ENCODE measurements at places on chromosomes 2 and 18.

DNA sequence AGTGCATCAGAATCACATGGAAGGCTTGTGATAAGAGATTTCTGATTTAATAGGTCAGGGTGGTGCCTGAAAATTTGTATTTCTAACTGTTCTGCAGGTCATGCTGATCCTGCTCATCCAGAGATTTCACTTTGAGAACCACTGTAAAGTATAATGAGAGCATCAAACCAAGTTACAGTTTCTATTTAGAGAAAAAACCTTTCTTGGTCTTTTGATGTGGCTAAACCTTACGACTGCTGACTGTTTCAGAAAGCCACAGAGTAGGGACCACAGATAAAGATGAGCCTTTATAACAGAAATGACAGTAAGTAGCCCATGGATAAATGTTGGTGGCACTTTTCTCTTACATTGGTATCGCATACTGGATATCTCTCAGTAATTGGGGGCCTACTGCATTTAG is 109.4 kb upstream of the FANCL start:
- DNase-seq = peak; percentile 77

DNA sequence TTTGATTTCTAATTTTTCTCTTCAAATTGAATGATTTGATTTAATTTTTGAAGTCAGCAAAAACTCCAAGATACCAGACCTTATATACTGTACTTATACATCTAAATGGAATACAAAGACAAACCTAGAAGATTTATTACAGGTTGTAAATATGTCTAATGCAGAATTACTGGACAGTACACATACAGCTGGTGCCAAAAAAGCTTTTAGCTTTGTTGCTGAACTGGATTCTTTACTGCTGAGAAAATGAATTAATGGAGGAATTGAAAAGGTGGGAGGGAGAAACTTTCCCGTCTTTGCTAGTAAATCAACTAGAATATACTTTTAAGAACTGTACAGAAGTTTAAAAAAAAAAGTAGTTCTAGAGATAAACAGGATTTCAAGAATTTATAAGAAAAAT is 17.5 kb downstream of the C1D start:
- DNase-seq = no peak

DNA sequence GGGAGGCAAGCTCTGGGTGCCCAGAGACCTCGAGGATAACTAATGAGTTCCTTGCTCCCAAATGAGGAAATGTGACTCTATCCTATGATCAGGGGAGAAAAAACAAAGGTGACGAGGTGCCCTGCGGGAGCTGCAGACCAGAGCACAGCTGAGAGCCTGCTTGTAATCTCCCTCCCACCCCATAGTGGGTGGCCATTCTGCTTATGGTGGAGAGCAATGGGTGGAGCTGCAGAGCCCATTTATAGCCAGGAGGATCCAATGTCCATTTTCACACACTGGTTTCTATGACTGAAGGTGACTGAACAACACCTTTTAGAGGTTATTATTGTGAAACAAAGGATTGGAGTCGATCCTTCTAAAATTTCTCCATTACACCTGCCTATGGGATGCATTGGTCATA is 153.3 kb downstream of the COL6A3 start:
- DNase-seq = no peak

DNA sequence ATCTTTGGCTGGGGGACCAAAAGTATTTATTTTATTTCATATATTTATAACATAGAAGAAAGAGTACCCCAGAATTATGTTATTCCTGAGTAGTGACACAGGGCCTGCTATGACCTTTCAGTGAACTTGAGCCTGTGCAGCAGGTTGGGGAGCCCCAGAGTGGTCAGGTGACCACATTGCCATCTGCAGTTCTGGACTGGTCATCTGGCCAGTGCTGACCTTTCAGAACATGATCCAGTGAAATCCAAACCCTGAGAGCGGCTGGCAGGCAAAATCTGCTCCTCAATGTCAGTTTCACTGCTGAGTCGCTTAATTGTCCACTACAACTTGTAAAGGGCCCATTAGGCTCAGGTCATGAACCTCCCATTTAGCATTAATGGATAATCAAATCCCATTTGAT is 336.7 kb upstream of the KCNH7 start:
- no peak for DNase-seq

DNA sequence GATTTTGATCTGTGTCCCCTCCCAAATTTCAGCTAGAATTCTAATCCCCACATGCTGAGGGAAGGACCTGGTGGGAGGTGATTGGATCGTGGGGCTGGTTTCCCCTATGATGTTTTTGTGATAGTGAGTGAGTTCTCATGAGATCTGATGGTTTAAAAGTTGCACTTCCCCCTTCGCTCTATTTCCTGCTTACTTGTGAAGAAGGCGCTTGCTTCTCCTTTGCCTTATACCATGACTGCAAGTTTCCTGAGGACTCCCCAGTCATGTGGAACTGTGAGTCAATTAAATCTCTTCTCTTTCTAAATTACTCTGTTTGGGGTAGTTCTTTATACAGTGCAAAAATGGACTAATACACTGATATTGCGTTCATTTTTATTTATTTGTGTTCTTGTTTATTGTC is 636.8 kb upstream of the LINC00305 start:
- no peak for DNase-seq

GRCh38 chr2:85132397-85132796 is 795 bp upstream of the TCF7L1 start:
- no peak for DNase-seq

GRCh38 chr2:222884805-222885424 is 24.1 kb downstream of the ACSL3 start:
- no peak for DNase-seq

- DNase-seq = no peak
These were observed 981 bp downstream of the MRPL53 start for GRCh38 chr2:74471332-74472065.

DNA sequence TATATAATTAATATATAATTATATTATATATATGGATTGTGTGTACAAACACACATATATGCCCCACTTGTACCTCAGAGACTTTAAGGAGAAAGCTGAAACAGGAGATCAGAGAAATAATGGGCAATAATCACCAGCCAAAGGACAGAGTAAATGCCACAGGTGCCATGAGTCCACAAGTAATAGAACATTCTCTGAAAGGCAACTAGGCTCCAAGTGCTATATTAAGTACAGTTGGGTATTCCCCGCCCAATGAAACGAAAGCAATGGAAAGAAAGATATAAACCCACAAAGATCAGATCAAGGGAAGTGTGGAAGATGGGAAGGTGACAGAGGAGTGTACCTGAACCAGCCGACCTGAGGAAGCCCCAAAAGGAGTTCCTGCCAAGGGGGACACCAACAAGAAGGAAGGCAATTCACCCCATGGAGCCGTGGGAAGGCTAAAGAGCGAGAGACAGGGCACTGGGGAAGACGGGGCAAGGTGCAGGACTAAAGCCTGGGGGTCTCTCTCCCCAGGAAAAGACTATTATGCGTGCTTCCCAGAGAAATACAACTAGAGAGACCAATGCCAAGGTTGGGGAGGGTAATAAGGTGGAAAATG is 19.0 kb downstream of the DYM start:
- no peak for DNase-seq

DNA sequence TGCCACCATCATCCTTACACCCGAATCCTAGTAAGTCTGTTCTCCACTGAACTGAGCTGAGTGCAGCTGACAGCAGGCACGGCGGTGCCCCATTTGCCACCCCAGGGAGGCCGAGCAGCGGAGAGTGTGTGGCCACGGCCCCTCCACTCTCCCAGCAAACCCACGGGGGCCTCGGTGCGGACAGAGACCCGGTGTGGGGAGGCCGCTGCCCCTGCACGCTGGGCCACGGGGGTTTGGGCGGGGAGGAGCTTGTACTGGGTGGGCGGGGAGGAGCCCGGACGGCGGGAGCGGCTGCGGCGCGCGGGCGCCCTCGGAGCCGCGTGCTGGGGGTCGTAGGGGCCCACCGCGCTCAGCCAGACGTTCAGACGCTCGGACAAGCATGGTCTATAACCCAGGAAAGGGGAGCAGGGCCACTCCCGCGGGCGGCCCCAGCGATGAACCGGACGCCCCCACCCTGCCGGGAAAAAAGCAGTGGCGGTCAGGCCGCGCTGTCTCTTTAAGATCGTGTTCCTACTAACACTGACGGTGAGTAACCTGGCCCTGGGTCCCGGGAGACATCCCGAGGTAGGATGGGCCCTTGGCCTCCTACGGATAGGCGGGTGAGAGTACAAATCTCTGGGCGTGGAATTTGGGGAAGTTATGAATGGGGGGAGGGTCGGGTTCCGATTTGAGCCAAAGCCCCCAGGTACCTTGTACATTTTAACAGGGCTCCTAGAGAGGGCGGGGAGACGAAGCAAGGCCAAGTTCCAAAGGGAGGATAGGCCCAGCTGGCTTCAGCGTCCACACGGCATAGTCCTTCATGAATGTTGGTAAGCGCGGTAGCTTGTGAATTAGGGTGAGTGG is at the start of gene ITPRIPL1:
TSS of gene ITPRIPL1 (plus strand) at position 277 of the 843 bp plus-strand sequence. CDS start at position 800, 523 bp downstream.
- peak; percentile 62 for DNase-seq

DNA sequence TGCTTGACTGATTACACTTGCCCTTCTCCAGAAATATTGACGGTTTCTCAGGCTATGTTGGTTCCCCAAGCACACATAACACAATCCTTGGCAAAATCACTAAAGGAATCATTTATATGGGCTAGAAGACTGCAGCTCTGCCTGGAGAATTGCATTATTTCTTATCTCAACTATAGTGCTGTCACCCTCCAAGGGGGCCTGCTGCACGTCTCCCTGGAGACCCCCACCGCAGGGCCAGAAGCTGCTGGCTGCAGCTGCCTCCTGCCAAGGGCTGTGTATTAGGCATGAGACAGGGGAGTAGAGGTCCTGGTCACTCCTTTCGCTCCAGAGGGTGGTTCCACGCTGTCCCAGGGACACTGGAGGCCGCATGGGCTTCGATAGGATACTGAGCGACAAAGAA is 76.6 kb downstream of the LRRC30 start:
- no peak for DNase-seq

DNA sequence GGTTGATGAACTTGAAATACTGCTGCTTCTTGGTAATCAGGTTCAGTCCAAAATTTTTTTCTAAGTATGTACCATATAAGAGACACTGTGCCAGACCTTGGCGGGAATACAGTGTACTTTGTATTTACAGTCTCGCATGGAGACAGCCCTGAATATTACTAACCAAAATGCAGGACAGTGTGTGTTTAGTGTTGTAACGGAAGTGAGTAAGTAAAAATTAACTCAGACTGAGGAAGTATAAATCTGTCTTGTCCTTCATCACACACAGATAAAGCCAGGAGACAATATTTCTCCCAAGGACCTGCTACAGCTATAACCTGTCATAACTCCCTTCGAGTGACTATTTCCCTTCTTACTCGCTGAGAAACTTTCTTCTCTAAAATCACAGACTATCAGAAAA is 76.9 kb downstream of the ACTR3 start:
- no peak for DNase-seq

GRCh38 chr2:198017068-198017467 is 212.7 kb downstream of the PLCL1 start:
- no peak for DNase-seq

DNA sequence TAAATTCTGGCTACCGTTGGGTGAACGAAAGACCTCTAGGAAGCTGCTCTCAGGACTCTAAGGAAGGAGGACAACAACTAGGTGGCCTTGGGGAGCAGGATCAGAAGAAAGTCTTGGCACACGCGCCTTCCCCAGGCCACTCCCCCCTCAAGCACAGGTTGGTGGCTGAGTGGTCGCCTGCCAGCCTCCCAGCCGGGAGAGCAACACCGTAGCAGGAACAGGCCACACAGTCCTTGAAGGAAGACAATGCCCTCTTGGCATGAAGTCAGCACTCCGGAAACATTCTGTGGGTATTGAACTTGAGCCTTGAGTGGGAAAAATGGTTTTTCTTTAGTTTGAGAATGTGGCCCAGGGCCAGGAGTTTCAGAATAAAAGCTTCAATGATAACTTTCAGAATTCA is 87.4 kb upstream of the AGAP1 start:
- no peak for DNase-seq

GRCh38 chr2:122238006-122238559 is 482.6 kb downstream of the TSN start:
- no peak for DNase-seq

DNA sequence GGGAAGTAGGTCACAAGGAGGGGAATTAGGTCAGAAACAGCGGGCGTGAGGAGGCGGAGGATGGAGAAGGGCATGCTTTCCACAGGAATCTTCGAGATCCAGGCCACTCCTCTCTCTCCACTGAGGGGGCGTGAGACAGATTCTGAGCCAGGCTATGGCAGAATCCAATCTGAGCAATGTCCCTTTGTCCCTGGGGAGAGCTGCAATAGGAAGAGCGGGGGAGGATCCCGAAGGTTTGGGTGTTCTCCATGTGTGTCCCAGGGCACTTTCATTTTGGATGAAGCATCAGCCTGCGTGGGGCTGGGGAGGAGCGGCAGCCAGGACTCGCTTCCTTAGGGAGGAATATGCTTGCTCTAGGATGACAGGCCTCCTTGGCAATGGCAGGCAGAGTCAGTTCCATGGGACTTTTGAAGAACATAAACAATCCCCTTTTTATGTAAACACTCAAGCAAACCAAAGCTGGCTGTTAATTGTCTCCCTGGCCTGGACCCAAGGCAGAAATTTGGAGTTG is 84.0 kb downstream of the LIPG start:
- DNase-seq = no peak

- no peak for DNase-seq
These were observed 5.6 kb upstream of the PPP4R1 start for GRCh38 chr18:9619990-9620389.

- DNase-seq = no peak
These were observed at the start of gene APCDD1 for GRCh38 chr18:10453806-10454680. TSS of gene APCDD1 (plus strand) at chr18:10454635. CDS start at chr18:10454982, 347 bp downstream.

GRCh38 chr2:112636605-112637288 is 9.0 kb upstream of the SLC20A1 start:
- DNase-seq = peak; percentile 38

GRCh38 chr2:57602733-57603132 is 443.9 kb upstream of the VRK2 start:
- no peak for DNase-seq

GRCh38 chr2:240994171-240994896 is 4.1 kb upstream of the SNED1 start:
- no peak for DNase-seq
